ENCODE measurements at places on chromosomes 7 and 10.

GRCh38 chr10:46247808-46248569 is 38.8 kb upstream of the ANTXRL start:
- peak; percentile 31 for DNase-seq

GRCh38 chr7:40232242-40232893 is 97.6 kb downstream of the SUGCT start:
- DNase-seq = peak; percentile 35

GRCh38 chr7:39248041-39248691 is 270.5 kb downstream of the POU6F2 start:
- DNase-seq = no peak

GRCh38 chr7:143299840-143300239 is 11.7 kb downstream of the CASP2 start:
- DNase-seq = peak; percentile 30

DNA sequence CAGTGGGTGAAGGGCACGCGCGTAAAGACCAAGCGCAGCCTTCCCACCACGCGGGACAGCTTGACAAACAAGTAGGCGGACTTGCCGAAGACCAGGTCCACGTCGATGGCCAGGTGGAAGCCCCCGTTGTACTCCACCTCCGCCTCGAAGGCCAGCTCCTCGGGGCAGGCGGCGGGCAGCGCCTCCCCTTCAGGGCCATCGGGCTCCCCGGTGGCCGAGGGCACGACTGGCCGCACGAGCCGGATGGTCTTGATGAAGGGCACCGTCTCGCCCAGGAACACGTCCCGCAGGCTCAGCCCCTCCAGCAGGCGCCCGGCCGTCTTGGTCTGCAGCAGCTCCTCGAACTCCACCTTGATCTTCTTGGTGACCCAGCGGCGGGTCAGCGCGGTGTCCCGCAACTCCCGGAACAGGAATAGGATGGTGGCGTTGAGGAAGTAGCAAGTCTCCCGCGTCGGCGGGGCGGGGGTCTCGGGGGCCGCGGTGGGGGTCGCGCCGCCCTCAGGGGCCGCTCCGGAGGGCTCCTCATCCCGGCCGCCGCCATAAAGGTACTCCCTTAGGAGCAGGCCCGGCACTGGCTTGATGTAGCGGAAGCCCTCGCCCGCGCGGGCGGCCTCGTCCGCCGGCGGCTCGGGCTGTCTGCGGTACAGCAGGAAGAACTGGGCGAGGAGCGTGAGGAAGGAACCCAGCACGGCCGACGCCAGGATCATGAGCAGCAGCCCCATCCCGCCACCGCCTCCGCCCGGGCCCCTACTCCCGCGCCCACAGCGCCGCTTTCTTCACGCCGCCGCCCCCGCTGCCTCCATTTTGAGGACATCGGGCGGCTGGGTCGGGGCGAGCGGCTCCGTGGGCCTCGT is 507 bp downstream of the PDZD8 start:
- DNase-seq = no peak

GRCh38 chr7:128247640-128248194 is 6.6 kb downstream of the LEP start:
- DNase-seq = no peak

DNA sequence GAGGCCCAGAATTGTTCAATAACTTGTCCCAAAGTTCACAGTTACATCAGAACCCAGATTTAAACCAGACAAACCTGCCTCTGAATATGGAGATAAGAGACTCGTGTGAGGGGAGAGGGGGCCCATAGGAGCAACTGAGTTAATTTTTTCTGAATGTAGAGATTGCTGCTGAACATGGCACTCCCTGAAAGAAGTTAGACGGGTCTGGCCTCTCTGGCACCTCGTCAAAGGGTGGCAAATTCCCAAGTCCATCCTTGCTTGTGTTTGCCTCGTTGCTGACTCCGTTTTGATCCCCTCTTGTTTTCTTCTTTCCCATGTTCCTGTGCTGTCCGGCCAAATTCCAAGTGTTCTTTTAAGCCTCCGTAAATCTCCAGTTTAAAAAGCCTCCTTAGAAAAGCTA is 35.2 kb upstream of the YAE1 start:
- no peak for DNase-seq

DNA sequence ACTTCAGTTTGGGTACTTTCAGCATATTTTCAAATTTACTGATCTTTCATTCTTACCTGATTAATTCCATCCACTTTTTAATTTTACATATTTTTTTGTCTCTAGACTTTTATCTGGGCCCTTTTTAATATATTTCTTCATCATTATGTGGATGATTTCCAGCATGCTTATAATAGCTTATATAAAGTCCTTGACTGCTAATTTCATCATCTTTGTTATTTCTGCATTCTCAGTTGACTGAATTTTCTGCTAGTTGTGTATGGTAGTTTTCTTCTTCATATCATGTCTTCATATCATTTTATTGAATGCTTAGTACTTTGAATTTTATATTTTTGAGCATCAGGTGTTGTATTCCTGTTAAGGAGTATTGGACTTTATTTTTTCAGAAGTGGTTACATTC is 39.6 kb downstream of the STAM start:
- DNase-seq = no peak

GRCh38 chr7:33757563-33758165 is 147.7 kb upstream of the BMPER start:
- peak; percentile 57 for DNase-seq

- no peak for DNase-seq
These were observed 23.8 kb upstream of the AHR start for GRCh38 chr7:17274551-17275245.

DNA sequence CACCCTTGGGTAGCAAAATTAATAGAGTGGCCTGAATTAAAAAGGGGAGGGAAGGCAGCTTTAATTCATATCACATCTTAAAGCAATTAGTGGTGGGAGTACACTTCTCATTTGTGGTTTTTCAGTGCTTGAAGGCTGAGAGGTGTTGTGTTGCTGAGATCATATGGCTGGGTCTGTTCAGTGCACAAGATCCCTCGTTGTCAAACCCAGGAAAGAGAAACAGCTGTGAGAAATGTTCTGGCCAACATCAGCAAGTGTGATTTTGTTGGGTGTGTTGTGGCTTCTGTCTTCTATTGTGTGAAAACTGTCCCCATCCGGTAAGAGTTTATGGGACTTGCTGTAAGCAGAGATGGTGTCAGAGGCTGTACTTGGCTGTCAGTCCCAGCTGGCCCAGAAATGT is 197.9 kb upstream of the BMPER start:
- no peak for DNase-seq

DNA sequence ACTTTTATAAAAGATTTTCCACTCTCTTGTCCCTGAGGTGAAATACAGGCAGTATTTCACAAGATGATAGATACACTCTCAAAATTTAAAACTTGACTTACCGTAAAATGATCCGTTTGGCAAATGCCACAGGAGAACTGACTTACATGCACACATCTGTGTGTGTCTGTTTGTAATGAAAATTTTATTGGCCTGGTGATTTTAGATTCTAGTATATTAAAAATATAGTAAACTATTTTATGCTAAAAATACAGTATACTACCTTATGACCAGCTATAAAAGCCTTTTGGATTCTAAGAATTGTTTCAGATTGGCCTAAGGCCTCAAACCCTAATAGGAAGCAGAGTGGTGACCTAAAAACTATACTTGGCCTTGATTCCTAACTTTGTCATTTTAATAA is 362.7 kb downstream of the IPMK start:
- no peak for DNase-seq

DNA sequence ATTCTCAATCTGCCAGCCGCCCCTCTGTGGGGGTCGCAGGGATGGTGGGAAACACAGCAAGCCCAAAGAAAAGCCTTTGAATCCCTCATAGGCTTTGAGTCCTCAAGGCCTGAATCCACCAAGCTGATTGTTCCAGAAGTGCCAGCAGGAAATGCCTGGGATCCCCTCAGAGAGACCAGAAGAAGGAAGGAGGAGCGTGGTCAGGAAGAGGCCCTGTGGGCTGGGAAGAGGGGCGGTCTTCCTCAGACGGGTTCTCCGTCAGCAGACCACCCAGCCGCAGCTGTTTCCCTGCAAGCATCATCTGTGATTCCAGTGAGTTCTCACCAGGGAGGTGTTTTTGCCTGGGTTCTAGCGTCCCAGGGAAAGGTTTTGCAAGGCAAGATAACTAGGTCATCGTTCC is 190.0 kb upstream of the KLF6 start:
- DNase-seq = no peak

DNA sequence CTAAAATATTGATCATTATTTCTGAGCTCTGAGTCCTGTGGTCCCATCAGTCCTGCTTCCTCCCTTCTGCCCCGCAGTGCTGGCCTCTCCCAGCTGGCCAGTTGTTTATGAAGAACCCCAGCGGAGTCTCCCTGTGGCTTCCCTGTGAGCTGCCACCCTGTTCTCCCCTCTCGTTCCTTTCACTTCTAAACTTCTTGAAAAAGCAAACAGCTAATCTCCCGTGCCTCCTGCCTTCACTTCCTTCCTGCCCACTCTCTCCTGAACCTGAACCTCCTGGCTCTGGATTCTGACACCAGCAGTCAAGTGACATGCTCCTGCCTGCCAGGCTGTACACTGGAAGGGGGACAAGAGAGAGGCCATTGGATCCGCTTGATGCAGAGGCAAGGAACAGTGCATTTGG is 63.7 kb upstream of the ZPBP start:
- DNase-seq = no peak

GRCh38 chr7:132362059-132362458 is 214.2 kb downstream of the PLXNA4 start:
- DNase-seq = no peak

GRCh38 chr10:98414932-98415730 is at the start of gene PYROXD2:
PYROXD2 (minus strand) TSS chr10:98415182; CDS start chr10:98415135, 47 bp downstream.
- peak; percentile 65 for DNase-seq

GRCh38 chr7:17466216-17466615 is 167.8 kb downstream of the AHR start:
- DNase-seq = no peak

DNA sequence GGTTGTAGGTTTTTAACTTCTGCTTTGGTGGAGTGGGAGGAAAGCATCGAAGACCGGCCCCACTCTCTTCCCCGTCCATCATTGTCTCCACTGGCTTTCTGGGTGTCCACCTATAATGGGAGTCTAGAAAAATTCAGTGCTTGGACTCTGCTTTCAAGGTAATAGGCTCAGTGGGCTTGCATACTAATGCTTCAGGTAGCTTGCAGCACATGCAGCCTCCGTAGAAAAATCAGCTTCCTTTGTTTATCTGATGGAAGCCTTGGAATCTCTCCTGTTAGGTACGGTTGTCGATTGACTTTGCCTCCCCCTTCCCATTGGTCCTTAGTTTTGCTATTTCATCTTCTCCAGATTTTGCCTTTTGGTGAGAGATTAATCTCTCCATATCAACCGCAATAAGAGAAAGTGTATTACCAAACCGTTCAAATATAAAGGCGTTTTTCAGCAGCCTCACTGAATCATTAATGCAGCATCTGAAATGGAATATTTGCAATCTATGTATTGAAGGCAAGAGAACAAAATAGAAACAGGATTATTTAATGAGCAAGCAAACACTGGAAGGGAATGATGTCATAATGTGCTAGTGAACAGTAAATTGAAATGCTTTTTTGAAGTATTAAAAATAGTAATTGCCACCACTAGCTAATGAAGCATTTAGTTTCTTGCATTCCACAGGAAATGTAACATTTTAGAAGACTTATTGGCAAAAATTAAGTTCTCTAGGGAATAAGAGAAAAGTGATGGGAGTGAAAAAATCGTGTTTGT is 944 bp downstream of the AVL9 start:
- no peak for DNase-seq

DNA sequence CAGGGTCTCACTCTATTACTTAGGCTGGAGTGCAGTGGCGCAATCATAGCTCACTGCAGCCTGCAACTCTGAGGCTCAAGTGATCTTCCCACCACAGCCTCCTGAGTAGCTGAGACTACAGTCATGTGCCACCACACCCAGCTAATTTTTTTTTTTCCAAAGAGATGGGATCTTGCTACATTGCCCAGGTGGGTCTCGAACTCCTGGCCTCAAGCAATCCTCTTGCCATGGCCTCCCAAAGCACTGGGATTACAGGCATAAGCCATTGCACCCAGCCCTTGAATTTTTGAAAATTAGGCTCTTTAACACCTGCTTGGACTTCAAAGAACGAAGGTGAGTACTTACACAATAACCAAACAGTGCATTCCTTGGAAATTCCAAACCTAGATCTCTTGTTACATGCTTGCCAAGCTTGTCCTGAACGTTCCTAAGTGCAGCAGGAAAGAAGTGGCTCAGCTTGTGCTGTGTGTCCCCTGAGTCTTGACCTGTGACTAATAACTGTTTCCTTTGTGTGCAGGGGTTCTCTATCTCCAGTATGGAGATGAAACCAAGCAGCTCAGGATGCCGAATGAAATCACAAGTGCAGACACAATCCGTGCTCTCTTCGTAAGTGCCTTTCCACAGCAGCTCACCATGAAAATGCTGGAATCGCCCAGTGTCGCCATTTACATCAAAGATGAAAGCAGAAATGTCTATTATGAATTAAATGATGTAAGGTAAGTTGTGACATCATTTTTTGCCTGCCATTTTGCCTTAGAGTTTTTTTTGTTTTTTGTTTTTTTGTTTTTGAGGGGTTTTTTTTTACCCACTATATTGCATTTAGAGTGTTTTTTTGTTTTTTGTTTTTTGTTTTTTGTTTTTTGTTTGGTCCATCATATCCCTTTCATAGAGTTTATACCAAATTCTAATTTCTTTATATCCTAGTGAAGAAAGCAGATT is 223.8 kb downstream of the KIAA1217 start:
- DNase-seq = no peak

DNA sequence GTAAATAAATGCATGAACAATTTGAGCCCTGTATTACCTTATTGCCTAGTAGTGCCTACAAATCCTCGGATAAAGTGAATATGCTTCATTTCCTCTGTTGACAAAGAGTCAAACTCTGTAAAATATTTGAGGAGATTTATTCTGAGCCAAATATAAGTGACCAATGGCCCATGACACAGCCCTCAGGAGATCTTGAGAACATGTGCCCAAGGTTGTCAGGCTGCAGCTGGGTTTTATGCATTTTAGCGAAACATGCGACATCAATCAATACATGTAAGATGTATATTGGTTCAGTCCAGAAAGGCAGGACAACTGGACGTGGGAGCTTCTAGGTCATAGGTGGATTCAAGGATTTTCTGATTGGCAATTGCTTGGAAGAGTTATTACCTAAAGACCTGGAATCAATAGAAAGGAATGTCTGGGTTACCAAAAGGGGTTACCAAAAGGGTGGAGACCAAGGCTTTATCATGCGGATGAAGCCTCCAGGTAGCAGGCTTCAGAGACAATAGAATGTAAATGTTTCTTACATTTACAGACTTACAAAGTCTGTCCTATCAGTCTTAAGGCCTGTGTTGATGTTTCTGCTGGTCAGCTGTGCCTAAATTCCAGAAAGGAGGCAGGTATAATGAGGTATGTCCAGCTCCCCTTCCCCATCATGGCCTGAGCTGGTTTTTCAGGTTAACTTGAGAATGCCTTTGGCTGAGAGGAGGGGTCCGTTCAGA is 220.1 kb upstream of the FZD1 start:
- DNase-seq = no peak

- DNase-seq = no peak
These were observed 201.2 kb upstream of the CELF2 start for GRCh38 chr10:10816447-10816846.

DNA sequence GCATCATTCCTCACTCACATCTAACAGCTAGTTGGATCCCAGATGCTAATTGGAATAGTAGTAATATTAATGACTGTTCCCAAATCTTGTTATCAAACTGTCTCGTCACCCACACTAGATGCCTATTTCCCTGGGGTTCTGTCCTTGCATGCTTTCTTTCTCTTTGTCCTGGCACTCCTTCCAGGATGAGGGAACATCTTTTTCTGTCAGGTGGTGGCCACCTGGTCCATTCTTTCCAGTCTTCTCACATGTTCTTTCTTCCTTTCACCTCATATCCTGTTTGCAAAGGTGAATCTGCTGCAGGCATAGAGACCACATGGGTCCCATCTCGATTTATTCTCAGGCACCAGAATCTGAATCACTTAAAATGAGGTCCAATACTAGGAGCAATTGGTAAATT is 126.0 kb downstream of the CHN2 start:
- DNase-seq = no peak

All from NCI-H1694 treated with DMSO at 0.1 percent for 48 hours (cell line).